ENCODE measurements at places on chromosomes 4 and X.

- DNase-seq, result no peak
Measured at GRCh38 chr4:127771535-127772275, 10.4 kb upstream of the HSPA4L start.

DNA sequence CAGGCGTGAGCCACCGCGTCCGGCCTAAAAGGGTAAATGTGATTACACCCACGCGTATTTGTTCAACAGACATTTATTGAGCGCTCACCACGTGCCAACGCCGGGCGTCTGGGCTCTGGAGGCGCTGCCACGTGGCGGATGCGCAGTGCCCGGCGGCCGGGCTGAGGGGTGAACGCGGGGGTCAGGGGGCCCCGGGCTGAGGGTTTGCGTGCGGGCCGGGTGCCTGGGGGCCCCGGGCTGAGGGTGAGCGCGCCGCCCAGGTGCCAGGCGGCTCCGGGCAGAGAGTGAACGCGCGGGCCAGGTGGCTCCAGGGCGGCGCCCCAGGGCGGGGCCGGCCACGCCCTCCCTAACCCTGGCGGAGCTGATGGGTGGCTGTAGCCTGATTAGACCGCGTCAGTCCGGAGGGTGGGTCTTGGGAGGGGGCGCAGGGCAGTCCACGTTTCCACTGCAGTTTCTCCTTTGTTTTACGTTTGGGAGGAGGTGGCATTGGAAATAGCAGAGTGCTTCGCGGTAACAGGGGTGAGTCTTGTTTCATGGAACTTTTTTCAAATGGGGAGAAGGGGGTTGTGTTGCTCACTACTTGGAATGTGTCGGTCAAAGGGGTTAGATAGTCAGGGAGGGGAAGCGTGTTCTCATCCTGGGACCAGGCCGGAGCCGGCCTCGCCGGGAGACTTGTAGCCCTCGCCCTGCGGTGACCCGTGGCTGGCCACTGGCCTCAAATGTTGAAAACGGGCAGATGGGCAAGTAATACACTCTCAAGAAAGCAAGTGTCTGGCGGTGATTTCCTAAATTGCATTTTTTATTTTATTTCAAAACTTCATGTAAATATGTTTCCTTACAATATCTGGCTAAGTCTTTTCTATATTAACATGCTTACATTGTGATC lies at the start of gene ZFP42:
TSS of gene ZFP42 (plus strand) at position 450 of the 886 bp plus-strand sequence. CDS start 7,037 bp downstream, outside the sequence.
- DNase-seq, result no peak

DNA sequence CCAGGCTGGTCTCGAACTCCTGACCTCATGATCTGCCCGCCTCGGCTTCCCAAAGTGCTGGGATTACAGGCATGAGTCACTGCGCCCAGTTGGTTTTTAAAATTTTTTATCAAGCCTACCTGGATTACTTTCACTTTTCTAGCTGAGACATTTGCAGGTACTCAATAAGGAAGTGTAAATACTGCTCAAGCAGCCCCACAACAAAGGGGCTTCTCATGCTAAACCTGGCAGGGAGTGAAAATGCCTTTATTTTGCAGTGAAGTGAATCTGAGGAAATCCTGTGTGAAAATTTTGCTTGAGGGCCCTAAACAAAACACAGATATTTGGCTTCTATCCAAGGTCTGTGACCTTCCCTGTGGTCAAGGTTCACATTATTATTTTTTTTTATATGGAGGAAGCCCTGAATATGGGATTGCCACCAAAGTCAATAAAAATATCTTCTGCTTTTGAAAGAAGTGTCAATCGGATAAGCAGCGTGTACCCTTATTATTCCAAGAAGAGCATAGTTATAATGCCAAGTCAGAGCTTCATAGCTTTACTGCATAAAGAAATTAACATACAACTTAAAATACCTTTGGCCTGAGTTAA lies 481.0 kb downstream of the SH2D1A start:
- DNase-seq, result no peak

DNA sequence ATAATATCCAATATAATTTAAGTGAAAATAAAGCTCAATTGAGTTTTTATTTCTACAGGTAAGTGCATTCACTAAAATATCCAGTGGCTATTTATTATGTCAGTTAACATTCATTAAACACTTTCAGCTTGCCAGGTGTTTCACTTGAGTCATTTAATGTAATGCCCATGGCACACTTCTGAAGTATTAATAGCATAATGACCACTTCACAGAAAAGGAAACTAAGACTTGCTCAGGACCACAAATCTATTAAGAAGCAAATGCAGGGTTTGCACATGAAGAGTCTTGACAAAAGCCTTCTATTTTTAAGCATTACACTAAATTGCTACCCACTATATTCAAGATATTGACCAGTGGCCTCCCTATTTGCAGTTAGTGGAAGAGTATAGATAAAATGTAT lies 612.7 kb downstream of the KCTD8 start:
- no peak for DNase-seq

DNA sequence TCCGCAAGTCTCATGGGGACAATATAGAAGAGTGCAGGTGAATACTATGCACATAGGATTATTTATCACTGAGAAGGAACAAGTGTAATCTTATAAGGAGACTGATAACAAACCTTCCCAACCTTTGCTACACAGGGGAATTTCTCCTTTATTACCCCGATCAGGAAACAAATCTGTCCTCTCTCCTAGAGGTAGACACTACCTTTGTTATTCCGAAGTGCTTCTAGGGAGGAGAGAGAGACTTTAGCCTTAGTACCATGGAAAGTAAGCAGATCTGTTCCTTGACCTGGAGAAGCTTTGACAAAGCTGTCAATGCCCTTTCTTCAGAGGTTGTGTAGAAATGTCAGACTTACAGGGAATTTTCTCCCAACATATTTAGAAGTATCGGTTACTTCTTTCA lies 475.5 kb downstream of the CCSER1 start:
- DNase-seq, result no peak

GRCh38 chr4:1381181-1381621 lies 25.0 kb downstream of the NKX1-1 start:
- DNase-seq, result no peak

GRCh38 chr4:144715230-144715629 lies 69.3 kb downstream of the HHIP start:
- no peak for DNase-seq

DNA sequence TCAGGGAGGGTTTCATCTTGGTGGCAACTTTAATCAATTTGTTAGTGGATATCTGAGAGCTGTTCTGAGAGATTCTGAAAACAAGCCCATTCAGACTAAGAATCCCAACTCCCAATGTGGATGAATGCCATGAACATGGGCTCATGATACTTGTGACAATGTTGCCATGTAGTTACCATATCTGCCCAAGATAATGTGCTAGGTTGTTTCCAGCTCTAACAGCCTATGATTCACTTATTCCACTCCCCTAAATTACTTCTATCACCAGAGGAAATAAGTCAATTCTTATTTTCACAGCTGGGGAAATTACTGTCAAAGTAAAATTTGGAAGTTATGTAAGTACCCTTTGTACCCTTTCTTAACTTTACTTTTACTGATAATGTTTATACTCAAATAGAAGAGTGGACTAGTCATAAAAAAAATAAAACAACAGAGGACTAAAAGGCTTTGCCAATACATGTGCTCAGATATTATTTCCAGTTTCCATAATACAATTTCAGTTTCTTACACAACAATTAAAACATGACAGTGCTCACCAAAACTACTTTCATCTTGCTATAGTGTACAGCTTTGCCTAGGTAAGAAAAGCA lies 1101.7 kb upstream of the INTU start:
- DNase-seq, result peak; percentile 8

DNA sequence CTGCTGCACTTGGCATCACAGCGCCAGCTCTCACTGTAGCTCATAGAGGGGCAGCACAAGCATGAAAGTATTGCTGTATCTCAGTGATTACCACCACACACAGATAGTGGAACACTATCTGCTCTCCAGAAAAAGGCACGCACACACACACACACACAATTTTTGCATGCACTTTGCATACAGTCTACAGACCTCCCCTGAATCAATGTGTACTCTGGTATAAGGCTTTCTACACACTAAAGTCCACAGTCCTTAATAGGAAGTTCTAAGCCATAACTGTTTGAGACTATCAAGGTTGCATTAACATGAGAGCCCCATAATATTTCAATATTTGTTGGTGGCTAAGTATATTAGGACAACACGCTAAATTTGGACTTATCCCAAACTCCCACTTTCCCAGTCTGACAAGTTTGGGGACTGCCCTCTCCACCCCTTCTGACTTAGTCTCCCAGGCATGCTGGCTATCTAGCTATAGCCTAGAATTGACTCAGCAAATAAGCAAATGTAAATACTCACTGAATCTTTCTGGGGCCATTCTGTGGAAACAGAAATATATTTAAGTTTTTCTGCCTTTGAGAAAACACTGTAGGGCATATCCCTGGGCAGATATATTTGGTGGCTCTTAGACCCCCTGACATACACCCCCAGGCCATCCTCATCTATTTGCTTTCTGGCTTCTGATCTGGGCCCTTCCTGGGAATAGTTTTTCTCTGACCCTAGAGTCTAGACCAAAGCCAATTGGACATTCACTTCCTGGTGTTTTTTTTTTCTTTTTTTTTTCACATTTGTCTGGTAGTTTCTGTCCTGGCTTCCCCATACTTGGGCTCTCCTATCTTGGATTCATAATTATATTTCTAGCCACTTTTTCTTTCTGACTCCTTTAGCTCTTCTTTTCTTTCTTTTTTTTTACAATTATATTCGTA lies 36.4 kb upstream of the CT47C1 start:
- DNase-seq, result no peak

DNA sequence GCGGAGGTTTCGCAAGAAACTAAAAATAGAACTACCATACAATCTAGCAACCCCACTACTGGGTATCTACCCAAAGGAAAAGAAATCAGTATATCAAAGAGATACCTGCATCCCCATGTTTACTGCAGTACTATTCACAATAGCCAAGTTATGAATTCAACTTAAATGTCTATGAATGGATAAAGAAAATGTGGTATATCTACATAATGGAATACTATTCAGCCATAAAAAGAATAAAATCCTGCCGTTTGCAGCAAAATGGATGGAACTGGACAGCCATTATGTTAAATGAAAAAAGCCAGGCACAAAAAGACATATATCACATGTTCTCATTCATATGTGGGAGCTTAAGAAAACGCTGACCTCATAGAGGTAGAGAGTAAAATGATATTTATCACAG lies 65.3 kb downstream of the LCORL start:
- no peak for DNase-seq

DNA sequence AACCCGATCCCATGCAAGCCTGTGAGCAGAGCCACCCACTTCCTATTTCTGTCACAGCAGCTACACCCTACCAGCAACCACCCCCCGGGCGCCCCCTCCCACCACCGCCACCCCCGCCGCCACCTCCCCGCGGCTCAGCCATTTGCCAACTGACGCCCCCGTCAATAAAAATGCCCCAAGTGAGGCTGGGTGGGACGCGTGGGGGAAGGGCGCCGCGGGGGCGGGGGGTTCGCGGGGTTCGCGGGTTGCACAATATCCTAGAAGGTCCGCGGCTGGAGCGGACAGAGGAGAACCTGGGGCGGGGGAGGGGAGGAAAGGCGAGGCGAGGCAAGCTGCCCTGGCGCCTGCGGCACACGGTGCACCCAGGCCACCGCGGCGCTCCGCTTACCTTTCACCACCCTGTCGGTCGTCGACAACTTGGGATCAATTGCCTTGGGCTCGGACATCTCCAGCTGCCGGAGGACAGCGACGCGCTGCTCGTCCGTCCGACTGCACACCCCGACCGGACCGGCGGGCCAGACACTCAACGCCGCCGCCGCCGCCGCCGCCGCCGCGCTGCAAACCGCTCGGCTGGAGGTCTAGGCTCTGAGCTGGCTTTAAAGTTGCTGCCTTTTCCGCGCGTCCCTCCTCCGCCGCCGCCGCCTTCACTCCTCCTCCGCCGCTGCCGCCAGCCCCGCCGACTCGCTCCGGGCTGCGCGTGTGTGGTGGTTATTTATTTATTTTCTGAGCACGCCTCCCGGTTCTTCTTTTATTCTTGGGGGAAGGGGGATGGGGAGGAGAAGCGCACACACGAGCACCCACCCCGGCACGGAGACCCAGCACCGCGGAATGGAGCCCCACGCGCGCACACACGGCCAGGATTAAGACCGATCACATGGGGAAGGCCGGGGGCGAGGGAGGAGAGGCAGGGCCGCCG lies 717 bp downstream of the PPP3CA start:
- peak; percentile 70 for DNase-seq

GRCh38 chrX:113906168-113906567 lies 677.7 kb upstream of the HTR2C start:
- no peak for DNase-seq

DNA sequence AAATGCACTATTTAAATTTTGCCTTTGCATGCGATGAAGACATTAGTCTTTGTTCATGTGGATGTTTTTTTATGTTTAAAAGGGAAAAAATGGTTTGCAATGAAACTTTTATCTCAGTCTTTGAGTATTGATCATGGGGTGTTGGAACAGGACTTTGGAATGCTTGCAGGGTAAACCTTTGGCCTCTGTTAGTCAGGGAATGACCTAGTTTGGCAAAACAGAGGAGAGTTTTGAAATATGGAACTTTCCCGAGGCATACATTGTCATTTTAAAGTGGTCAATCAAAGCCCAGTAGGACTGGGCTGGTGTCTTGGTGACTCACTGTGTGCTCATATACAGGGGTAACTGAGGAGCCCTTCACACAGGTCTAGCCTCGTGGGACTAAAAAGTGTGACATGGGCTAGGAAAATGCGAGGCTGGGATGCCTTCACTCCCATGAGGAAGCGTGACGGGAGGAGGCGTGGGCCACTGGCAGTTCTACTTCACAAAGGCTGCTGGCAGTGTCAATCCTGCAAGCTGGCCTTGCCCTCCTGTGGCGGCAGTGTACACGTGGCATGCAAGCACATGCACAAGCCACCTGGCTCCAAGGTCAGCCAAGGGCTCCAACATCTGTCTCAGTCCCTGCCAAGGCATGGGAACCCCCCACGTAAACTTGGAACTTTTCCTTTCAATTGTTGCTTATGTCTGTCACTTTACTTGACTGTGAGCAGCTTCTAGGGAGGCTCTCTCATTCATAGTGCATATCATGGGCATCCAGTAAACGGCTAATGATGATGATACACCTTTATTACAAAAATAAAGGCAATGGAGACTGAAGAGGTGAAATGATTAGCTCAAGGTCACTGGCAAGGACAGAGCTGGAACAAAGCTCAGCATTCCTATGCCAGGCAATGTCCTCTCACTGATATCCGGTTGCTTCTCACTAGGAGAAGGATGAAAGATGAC lies 5.2 kb upstream of the F11 start:
- DNase-seq, result peak; percentile 8

GRCh38 chr4:140930557-140930956 lies 174.4 kb upstream of the TBC1D9 start:
- DNase-seq, result no peak

GRCh38 chrX:78514852-78515251 lies 144.3 kb downstream of the RTL3 start:
- DNase-seq, result peak; percentile 13

GRCh38 chr4:152936446-152937335 lies 568 bp downstream of the FHDC1 start:
- peak; percentile 46 for DNase-seq

DNA sequence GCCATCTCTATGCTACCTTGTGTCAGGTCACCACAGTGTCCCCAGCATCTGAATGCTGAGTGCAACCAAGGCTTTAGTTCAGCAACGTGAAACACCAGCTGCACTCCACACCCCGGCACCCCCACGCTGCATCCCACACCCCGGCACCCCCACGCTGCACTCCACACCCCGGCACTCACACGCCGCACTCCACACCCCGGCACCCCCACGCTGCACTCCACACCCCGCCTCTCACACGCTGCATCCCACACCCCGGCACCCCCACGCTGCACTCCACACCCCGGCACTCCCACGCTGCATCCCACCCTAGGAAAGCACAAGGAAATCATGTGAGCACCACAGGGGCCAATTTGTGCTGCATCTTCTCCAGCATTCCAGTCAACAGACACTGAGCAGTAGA lies 199.8 kb upstream of the FRG1 start:
- no peak for DNase-seq
